ENCODE measurements at places on chromosomes 4 and X.
A peak's percentile ranks its signal among the peaks of the same experiment; 100 is the strongest.

- DNase-seq = no peak
Observed at GRCh38 chr4:65580551-65580950, 89.7 kb downstream of the EPHA5 start.

GRCh38 chr4:157293673-157294072 is 73.1 kb downstream of the GRIA2 start:
- no peak for DNase-seq

DNA sequence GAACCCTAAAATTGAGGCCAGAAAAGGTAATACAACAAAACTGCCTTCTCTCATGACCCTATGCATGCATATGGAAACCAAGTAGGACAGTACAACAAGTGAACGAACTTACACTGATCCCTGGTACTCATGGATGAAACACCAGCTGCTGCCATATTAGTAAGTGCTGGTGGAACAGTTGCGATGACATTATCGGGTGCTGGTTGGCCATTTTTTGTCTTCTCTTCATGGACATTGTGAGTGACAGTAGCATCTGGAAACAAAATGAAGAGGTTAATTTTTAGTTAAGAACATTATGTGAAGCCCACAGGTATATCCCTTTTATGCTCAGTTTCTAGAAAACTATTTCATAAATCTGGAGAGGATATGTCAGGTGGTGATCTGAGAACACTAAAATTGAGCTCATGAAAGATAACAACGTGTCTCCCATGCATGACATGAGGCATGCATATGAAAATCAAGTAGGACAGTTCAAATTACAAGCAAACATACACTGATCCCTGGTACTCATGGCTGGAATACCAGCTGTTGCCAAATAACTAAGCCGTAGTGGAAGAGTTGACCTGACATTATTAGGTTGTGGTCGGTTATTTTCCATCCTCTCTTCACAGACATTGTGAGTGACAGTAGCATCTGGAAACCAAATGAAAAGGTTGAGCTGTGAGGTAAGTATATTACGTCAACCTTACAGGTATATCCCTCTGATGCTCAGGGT is 74.2 kb upstream of the CT45A1 start:
- no peak for DNase-seq

- DNase-seq = no peak
Observed at GRCh38 chr4:181181331-181181730, 1061.9 kb upstream of the TENM3 start.

DNA sequence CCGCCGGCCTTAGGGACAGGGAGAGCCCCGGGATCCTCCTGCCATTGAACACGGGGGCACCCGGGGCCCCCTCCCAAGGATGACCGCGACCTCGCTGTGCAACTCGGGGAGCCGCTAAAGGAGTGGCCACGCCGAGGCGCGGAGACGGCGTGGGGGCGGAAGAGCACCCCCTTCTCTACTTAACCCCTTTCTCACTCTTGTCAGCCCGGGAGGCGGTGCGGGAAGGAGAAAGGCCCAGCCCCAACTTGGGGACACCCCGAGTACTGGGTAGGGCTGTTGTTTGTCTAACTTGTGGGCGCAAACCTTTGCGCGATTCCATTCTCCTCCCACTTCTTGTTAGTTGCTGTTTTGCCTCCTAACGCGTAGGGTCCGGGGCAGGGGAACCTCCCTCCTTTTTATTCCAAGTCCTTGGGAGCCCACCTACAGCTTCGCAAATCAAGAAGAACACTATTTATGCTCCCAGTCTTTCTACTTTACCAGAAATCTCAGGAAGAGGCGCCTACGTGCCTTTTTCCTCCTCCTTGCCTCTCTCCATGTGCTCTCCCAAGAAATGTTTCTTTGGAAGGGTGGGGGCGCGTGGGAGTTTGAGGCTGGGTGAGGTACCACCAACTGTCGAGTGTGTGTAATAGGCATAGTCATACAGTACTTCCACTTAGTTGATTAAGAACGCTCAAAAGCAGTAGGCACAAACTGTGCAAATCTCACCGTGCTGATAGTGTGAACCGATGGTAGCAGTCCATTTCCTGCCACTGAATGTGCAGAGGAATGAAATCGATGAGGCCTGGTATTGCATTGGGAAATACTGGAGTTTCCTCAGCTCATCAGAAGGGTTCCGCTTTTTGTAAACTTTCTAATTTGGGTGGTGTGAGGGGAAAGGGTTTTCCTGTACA is 813 bp downstream of the DIAPH2 start:
- peak; percentile 28 for DNase-seq

DNA sequence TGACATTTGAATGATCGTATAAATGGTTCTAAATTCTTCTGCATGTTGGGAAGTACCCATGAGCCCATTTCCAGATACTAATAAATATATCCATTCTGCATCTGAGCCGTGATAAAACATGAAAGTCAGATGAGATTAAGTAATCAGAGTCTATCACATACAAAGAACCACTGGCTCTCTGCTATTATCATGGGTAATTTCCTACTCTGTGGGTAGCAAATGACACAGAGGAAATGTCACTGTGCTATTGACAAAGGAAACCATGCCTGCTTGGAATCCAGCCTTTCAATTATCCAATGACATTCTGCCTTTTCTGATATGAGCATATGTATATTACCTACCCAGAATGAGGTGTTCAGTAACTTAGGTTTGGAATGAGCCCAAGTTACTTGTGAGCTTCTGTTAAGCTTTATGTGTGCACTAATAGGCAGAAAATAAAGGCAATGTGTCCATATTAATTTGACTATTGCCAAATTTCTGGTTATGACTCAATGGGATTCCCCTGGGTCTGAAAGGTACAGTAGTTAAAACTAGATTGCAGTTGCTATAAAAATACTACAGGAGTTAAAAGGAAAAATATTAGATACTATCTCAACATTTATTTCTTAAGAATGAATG is 238.7 kb upstream of the KCNIP4 start:
- DNase-seq = no peak

- peak; percentile 52 for DNase-seq
Observed at GRCh38 chr4:20318001-20318908, 66.5 kb downstream of the SLIT2 start.

DNA sequence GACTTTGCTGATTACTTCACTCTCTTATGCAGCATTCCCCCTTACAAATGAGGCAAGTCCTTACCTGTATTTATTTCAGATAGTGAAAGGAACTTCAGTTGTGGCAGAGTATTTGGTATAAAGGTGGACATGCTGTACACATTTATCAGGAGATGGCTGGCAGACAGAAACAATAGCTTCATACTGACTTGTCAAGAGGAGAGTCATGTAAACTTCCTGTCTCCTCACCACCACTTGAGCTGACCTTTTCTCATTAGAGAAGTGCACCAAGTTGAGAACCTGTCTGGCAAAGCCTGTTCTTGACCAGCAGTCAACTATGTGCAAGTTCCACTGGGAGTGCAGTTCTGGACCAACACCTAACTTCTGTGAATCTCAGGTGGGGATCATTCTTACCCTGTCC is 80.8 kb downstream of the LARP1B start:
- peak; percentile 1 for DNase-seq

DNA sequence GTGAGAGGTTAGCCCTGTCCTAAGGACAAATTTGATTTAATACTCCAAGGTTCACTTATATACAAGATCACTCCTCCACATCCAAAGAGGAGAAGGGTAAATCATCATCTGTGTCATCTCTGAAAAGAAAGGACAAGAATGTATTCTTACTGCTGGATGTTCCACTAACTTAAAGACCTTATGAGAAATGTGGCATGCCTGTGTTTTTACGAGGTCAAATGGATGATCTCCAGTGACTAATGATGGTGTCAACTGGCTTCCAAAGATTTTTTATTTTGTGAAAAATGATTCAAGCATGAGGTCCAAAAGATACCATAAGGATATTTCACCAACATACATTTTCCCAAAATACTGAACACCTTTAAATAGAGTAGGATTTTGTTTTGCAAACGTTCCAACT is 143.4 kb downstream of the PTCHD1 start:
- DNase-seq = no peak

- DNase-seq = no peak
Observed at GRCh38 chr4:2722033-2722432, 34.1 kb downstream of the TNIP2 start.

DNA sequence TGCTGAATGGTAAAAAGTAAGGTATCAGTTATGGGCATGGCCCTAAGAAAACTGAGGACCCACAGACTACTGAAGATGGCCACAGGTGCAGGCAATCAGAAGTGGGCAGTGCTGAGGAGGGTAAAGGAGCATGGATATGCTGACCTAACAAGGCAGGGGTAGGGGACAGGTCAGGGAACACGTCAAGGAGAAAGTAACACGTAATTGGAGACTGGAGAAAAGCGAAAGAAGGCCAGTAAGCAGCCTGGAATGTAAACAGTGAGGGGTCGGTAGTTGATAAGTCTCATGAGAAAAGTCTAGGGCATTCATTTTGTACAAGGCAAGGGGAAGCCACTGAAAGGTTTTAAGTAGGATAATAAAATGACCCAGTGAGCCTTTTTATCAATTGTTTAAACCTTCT is 153.3 kb downstream of the PRDM5 start:
- peak; percentile 17 for DNase-seq
